NCI-H1436 treated with DMSO at 0.1 percent for 48 hours (cell line): ENCODE measurements at places on chromosomes 1 and 21.

- no peak for DNase-seq
Observed at GRCh38 chr1:67053785-67054772, at the start of gene SLC35D1. TSS of gene SLC35D1 (minus strand) at chr1:67054148. CDS start at chr1:67054013, 135 bp downstream.

DNA sequence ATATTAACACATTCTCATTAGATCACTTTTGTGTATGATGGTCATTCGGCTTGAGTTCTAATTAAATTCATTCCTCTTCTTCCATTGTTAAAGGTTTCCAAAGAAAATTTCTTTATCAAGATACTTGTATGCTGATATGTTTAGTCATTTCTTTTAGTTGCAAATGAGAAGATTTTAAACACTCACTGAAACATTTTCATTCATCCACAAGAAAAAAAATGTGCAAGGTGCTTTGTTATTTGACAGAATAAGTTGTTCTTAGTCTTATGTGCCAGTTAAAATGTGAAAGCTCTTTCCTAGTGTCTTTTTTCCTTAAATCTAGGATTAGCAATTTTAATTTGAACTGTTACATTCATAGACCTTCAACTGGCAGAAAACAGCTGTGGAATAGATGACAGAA, 727.0 kb upstream of the NEGR1 start:
- DNase-seq, result no peak

- DNase-seq, result no peak
Observed at GRCh38 chr1:174989536-174990220, 10.1 kb upstream of the CACYBP start.

DNA sequence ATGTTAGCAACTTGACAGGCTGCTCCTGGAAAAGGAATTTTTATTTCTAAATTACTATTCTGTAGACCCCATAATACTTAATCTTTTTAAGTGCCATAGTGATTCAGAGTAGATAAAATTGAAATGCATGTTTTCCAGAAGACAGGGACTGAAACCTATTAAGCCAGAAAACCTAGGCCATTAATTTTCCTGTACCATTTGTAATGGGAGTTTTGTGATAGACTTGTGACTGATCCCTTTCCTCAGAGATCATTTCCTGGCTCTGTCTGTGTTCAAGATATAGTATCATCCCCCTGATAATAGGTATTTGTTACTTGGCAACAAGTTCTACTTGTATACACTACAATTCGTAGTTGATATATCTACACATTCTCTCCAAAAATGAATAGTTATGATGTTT, 1609.8 kb downstream of the AMY1C start:
- no peak for DNase-seq

GRCh38 chr1:175579956-175580750, 163.2 kb downstream of the TNR start:
- DNase-seq, result no peak

DNA sequence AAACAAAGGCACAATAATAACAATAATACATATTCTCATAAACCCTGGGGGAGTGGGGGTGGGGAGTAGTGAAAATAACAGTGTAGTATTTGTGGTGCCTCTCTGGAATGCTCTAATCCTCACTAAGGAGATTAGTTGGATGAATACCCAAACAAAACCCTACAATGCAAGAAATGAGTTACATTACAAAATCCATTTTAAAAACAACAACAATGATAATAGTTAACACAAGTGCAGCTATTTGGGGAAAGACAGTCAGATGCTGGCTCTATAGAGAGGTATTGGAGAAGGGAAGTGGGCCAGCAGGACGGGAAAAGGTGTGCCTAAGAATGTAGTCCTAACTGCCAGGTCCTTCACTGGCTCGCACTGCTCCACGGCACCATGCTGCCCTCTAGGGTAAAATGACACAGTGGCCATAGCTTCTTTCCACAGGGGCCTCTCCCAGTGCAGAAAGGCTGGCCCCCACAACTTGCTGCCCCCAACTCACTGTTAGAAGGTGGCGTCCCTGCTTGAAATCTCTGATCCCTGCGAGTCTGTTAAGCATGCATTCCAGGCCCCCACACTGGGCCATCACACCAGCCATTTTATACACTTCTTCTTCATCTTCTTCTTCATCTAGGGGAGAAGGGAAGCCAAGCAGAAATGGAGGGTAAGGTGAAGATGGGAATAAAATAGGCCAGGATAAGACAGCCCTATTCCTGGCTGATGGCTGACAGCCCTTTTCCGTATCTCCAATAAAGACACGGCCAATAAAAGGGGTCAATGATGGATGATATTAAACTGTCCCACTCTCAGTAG, 113.8 kb downstream of the UBR4 start:
- no peak for DNase-seq

DNA sequence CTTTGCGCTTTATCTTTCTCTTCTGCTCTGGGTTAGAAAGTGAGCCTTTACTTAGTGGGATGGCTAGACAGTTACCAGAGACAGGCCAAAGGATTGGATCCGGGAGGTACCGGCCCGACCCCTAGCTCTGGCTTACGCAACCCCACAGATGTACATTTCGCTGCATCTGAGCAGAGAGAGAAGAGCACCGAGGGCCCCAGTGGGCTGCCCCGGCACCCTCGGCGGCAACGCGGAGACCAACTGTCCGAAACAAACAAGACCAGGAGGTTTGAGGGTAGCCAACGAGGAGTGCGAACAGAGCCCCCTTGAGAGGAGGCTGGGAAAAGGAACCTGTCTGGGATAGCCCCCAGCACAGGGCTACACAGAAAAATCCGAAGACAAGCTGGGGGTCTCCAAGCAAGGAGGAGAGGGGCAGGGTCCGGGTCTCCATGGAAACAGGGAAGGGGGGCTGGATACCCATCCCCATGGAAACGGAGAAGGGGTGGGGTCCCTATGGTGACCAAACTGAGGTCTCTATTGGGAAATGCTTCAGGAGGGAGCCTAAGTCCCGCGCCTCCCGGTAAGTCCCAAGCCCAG, 373 bp downstream of the MTF1 start:
- DNase-seq, result no peak
